Midbrain (tissue), 1 donor: ENCODE measurements at places on chromosomes 11 and 22.

- no peak for DNase-seq
Measured at GRCh38 chr22:32691101-32691500, 110.4 kb upstream of the TIMP3 start.

DNA sequence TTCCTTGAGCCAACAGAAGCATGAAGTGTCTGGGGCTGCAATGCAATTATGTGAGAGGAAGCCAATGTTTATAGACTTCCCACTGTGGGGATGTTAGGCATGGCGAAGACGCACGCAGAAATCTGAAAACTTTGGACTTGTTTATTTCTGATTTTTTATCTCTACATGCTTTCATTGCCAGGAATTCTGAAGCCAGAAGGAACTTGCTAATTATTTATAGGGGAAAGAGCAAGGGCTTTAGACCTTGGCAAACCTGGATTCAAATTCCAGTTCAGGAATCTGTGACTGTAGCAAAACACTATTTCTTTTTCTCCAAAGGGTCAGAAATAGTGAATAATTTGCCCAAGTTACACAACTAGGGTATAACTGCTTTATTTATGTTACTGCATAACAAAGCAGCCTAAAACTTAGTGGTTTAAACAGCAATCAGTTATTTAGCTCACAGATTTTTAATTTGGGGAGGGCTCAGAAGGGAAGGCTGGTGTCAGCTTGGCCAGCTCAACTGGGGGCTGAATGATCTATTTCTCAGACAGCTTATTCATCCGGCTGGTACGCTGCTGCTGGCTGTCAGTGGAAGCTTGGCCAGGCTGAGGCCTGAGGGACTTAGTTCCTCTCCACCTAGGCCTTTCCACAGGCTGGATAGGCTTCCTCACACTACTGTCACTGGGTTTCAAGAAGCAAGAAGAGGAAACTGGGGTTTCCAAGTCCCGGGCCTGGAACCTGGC, 1.9 kb upstream of the OR6Q1 start:
- DNase-seq = peak; percentile 34

DNA sequence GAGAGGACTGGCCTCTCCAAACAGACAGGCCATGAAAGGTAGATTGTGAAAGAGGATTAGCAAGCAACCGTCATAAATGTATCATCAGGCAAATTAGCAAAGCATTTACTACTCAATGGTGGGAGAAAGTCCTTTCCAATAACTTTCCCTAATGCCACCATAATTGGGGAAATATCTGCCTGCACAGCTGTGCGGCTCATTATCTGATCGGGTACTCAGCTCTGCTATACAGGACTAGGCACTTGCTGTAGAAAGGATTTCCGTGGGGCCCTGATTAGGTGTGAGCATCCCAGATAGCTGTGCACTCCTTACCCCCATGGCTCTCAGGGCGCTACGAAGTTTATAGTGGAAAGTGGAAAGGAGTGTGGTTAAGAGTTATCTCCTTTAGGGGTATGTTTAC, 309.7 kb upstream of the PLET1 start:
- DNase-seq = no peak

GRCh38 chr11:64015935-64016845, 19.5 kb upstream of the FLRT1 start:
- no peak for DNase-seq

GRCh38 chr11:133656082-133656635, 123.9 kb upstream of the OPCML start:
- DNase-seq = no peak

- no peak for DNase-seq
Measured at GRCh38 chr11:20561915-20562314, 37.5 kb upstream of the SLC6A5 start.

DNA sequence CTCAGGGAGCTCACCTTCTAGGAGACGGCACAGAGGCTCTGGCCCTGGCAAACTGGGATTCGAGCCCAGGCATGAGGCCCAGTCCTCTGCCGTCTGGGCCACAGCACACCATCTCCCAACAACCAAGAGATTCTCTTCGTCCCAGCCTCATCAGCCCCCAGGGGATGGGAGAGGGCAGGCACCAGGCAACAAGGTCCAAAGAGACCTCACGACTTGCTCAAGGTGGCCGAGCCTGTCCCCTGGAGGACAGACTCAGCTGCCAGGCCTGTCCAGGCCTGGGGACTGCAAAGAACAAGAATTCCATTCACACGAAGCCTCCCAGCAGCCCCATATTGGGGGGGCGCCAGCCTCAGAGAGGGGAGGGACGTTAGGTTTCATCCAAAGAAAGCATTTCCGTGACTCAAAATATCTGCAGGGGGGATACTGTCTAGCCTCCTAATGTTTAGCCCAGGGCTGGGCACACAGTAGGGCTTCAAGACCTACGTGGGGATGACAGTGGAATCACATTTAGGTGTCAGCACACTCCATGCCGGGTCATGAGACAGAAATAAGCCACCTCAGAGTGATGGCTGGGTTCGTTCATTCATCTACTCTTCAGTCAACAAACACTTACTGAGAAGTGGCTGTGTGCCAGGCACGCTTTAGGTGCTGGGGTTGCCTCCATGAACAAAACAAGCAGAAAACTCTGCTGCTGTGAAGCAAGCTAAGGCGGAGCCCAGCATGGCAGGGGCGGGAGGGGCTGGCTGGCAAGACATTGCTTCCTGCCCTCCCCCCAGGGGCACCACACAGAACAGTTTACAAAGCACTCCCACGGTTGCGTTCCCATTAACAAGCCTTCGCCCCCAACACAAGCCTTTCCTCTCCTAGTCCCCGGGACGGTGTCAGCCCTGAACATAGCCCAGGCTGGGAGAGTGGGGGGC, 1.2 kb downstream of the CARNS1 start:
- DNase-seq = no peak

DNA sequence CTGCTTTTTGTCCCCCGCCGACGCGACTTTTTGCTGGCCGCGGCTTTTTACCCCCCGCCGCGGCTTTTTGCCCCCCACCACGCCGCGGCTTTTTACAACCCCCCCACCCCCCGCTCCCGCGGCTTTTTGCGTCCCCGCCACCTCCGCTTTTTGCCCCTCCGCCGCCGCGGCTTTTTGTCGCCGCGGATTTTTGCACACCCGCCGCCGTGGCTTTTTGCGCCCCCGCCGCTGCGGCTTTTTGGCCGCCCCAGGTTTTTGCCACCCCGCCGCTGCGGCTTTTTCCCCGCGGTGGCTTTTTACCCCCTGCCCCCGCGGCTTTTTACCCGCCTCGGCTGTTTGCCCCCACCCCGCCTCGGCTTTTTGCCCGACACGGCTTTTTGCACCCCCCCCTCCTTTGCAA, 205.5 kb downstream of the CCT8L2 start:
- DNase-seq = no peak

GRCh38 chr11:30312243-30312642, 10.7 kb upstream of the ARL14EP start:
- no peak for DNase-seq

DNA sequence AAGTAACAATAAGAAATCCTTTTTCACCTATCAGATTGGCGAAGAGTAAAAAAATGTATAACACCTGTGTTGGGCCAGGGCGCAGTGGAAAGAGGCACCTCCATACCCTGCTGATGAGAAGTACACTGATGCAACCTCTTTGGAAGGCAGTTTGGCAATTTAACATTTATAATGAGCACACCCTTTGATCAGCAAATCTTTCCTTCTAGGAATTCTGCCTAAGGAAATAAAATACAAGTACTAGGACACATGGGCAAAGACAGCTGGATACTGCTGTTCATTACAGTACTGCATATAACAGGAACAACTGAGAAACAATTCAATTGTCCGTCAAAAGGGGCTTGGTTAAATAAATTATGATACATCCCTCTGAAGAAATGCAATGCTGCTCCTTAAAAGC, 110.1 kb downstream of the RPL27A start:
- DNase-seq = no peak

DNA sequence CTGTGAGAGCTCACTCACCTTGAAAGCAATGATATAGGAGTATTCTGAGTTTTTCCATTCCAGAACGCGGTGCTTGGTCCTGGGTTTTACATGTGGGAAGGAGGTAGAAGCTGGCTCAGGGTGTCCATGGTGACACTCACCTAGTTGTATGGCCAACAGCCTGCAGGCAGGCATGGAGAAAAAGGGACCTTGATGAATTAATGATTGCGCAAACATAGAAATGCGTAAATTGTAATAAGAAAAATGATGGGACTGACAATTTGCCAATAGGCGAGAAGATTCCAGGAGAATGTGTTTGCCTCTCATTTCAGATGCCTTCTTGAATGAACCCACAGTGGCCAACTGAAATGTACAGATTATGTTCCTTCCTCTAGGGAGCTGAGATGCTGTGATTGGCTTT, 53.4 kb upstream of the MYO18B start:
- DNase-seq = no peak

GRCh38 chr11:118980191-118980881, 8.8 kb downstream of the FOXR1 start:
- no peak for DNase-seq

DNA sequence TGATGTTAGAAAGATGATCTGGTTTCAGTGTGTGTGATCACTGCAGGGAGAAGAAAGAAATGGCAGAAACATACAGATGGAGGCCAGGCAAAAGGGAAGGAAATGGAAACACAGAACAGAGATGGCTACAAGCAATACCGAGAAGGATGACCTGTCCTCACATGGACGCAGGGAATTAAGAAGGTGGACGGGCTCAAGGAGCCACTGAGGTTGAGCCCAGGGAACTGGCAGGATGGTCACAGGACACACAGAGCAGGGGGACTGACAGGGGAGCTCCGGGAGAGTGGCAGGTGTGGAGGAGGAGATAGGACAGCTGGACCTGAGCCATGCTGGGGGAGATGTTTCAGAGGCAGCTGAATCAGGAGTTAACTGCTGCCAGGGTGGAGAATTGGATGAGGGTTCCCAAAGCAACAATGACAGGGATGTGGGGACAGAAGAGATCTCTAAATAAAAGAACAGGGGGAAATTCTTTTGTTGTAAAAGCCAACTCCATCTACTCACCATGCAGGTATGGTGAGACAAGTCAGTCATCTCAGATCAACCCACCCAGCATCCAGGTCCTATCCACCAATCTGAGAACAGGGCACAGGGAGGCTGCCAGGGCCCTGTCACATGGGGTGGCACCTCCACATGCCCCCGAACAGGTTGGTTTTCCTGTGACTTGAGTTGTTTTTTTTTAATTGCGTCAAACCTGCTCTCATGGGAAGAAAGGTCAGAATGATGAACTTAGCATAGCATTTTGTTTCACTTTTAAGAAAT, 26.3 kb downstream of the KLHL22 start:
- no peak for DNase-seq

- no peak for DNase-seq
Measured at GRCh38 chr22:25645266-25645665, 80.8 kb downstream of the GRK3 start.

DNA sequence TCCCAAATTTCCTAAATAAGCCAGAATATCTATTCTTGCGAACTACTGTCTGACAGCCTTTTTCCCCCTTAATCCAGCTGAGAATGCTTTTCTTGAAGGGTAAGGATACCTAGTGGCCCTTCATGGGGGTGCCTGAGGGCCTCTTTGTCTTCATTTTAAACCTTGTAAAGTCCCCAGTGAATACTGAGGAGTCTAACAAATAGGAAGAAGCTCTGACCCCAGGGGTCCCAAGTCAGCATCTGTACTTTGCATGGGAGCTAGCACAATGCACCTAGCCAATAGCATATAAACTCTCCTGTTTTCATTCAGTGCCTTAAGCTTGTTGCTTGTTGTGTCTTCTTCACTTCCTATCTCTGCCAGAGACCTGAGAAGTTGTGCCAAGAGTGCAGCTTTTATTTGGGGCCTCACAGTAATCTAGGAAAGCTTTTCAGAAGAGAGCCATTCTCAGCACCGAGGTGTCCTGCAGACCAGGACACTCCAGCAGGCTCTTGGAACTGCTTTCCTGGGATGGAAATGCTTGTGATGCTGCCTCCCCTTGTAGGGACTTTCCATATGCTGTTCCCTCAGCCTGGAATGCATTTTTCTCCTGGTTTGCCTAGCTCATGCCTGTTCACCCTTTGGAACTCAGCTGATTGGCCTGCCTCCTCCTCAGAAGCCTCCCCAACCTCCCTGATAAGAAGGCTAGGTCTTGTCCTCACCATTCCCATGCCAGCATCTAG, 37.2 kb downstream of the BMAL1 start:
- no peak for DNase-seq

DNA sequence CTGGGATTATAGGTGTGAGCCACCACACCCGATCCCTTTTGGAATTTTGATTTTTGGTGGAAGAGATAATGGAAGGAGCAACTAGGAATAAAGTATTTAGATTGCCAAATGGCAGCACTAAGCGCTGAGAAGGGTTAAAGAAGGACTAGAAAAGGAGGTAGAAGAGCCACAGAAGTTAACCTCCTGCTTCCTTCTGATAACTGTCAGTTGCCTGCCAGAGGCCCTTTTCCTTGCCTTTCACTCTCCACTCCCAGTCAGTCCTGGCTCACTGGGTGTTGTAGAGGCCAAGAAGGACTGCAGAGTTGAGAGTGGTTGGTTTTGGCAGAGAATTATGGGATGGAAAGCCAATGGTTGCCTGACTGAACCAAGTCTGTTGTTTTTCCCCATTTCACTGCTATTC, 19.3 kb downstream of the ZC3H12C start:
- no peak for DNase-seq

GRCh38 chr22:47139013-47139789, 376.8 kb downstream of the TBC1D22A start:
- no peak for DNase-seq

DNA sequence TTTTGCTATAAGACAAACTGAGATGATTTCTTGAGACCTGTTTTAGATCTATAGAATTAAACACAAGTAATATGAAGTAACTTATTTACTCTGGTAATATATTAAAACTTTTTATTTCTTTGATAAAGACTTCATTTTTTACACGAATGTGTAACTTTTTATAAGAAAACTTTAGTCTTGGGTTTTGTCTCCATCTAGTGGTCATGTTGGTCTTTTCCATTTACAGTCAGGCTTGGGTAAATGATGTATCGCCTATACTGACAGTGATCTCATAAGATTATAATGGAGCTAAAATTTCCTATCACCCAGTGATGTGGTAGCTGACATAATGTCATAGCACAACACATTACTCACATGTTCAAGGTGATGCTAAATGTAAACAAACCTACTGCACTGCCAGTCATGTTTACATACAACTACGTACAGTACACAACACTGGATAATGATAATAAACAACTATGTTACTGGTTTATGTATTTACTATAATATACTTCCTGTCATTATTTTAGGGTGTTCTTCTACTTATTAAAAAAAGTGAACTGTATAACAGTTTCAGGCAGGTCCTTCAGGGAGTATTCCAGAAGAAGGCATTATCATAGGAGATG, 7.5 kb upstream of the C11orf97 start:
- peak; percentile 49 for DNase-seq

GRCh38 chr11:127126986-127127385, 126.4 kb upstream of the KIRREL3 start:
- DNase-seq = no peak

GRCh38 chr11:9726321-9727022, 62.6 kb downstream of the SWAP70 start:
- no peak for DNase-seq
